Heart right ventricle (tissue), 16 donors: ENCODE measurements at places on chromosomes 6 and 20. TPM values are rescaled to one million over a fixed set of nuclear protein-coding genes. Genes with fewer than 3 reads are reported as not detected.
A peak's percentile ranks its signal among the peaks of the same experiment; 100 is the strongest.

DNA sequence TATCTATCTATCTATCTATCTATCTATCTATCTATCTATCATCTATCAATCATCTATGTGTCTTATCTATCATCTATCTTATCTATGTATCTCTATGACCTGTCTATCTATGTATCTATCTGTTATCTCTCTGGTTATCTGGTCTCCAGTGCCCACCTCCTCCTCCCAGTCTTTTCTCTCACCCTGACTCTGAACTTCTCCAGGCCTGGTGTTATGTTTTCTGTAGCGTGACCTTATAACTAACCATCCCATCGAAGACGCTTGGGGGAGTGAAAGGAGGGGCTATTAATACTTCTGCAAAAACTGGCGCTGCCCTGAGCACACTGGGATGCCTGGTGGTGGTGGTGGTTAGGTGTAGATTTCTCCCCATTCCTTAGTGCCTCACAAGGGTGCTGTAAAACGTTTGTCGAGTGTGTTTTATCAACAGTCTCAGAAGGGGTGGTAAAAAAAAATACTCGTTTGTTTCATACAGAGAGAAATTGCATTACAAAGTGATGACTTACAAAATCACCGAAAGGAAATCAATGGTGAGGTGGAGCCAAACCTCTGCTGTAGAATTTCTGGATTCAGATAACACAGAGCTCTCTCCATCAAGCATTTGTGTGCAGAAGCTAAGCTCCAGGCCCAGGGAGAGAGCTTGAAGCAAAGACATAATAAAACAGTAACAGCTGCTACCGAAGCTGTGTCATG is 156.2 kb downstream of the BCAS1 start:
- DNase-seq: no peak

GRCh38 chr6:137949686-137950390 is 82.8 kb downstream of the TNFAIP3 start:
- no peak for DNase-seq

Gene ZNF831
- 0.01 TPM for polyA plus RNA-seq

- DNase-seq: no peak
These were observed 1.9 kb downstream of the SIRPB2 start for GRCh38 chr20:1489325-1489724.

GRCh38 chr20:57890202-57890800 is 180.5 kb upstream of the PMEPA1 start:
- no peak for DNase-seq

Gene ADGB
- not detected for polyA plus RNA-seq

GRCh38 chr20:45128099-45128498 is 3.8 kb upstream of the WFDC12 start:
- DNase-seq: no peak

Gene NHSL1
- polyA plus RNA-seq: 14.9 TPM

DNA sequence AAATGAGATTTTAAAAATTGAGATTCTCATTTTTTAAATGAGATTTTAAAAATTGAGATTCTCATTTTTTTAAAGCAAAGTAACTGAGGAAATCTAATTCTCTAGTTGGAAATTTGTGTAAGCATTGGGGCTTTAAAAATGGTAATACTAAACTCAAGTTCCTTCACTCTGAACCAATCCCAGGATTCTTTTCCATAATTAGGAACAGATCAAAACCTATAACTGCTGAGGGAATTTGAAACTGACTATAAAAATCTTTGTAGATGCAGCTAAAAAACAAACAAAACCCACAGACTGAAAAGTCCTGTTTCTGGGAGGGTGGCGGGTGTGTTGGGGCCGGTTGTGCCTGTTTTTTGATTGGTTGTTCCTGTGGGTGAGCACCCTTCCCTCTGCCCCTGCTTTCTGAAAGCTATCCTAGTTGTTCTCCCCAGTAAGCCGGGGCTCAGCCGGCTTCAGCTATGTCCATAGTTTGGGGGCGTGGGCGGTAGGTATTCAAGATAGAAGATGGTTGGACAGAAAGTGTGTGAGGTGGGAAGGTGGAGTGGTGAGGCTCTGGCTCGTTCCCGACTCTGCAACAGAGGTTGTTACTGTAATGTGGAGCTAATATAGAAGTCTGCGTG is 49.3 kb downstream of the GFRA4 start:
- DNase-seq: no peak

DNA sequence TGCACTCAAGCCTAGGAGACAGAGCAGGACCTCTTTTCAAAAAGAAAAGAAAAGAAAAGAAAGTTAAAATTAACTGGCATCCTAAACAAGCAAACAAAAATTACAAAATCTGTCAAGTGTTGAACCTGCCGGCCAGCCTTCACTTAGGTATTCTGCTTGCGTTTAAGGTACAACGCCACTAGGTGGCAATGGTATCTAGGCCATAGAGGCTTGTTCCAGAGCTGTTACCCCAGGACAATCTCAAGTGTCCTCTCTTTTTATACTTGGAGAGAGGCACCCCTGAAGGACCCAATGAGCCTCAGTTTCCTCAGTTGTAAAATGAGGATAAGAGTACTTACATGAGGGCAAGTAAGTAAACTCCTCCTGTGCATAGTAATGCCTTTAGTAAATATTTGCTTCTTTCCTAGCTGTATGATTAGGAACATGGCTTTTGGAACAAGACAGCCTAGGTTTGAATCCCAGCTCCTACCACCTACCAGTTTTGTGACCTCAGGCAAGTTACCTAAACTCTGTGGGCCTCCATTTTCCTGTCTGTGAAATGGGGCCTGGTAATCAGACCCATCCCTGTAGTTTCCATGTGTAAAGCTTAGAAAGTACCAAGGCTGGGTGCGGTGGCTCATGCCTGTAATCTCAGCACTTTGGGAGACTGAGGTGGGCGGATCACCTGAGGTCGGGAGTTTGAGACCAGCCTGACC is 5.8 kb upstream of the PACSIN1 start:
- no peak for DNase-seq

- no peak for DNase-seq
These were observed 248.8 kb upstream of the MAP3K7 start for GRCh38 chr6:90835596-90836212.

Gene CFAP61
- polyA plus RNA-seq: 15.1 TPM

Gene HTR1E
- not detected for polyA plus RNA-seq

DNA sequence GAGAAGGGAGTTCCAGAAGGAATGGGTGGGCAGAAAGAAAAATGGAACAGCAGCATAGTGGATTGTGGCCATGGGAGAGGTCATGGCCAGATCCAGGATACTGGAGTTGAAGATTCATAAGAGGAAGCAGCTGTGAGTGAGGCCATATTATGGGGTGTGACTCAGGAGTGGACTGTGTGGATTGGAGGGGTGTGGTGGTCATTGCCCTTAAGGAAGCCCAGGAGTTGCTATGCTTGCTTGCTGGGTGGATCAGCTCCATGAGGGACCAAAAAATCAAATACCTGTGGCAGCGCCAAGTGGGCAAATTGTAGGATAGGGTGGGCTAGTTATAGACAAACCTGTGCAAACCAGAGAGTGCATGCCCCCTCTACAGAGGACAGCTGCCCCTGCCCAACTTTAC is 18.3 kb downstream of the LRRC1 start:
- no peak for DNase-seq

DNA sequence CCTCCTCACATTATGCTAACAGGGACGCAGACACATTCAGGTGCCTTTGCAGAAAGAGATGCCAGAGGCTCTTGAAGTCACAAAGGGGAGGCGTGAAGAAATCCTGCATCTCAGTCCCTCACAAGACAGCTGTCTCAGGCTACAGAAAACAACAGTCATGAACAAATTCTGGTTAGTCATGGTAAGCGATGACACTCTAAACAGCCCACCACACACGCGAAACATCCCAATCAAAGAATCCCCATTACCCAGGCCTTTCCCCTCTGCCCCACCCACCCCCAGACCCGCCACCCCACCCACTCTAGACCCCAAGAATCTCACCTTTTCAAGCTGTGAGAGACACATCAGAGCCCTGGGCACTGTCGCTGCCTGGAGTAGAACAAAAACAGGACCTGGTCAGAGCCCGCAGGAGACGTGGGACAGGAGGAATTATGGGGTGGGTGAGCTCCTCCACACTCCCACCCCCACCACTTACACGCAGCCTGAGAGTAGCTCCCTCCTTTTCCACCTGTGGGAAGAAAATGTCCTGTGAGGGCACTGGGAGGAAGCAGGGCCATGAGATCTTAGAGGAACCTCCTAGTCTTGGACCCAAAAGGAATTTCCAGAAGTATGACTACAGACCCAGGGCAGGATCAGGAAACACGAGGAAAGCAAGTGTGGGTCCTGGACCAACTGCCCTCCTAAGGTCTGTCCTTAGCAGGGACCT is 2.7 kb downstream of the HLA-B start:
- no peak for DNase-seq

Gene ZSCAN16
- polyA plus RNA-seq: 5.6 TPM

DNA sequence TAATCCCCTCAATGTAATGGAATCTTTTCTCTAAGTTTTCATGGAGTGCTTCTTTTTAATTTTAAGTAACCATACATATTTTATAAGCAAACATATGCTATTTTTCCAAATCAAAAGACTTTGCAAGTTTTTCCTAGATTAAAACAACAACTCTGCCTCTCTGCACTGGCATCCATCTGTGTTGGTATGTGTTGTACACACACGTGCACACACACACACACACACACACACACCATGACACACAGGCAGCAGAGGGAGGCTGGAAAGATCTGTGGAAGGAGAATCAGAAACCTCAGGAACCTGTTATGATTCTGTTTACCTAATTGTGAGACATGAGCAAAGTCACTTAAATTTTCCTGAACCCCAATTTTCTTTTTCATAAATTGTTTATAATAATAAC is 295.0 kb upstream of the PRDM1 start:
- DNase-seq: no peak

GRCh38 chr6:63295553-63296194 is 24.1 kb downstream of the LGSN start:
- DNase-seq: no peak

DNA sequence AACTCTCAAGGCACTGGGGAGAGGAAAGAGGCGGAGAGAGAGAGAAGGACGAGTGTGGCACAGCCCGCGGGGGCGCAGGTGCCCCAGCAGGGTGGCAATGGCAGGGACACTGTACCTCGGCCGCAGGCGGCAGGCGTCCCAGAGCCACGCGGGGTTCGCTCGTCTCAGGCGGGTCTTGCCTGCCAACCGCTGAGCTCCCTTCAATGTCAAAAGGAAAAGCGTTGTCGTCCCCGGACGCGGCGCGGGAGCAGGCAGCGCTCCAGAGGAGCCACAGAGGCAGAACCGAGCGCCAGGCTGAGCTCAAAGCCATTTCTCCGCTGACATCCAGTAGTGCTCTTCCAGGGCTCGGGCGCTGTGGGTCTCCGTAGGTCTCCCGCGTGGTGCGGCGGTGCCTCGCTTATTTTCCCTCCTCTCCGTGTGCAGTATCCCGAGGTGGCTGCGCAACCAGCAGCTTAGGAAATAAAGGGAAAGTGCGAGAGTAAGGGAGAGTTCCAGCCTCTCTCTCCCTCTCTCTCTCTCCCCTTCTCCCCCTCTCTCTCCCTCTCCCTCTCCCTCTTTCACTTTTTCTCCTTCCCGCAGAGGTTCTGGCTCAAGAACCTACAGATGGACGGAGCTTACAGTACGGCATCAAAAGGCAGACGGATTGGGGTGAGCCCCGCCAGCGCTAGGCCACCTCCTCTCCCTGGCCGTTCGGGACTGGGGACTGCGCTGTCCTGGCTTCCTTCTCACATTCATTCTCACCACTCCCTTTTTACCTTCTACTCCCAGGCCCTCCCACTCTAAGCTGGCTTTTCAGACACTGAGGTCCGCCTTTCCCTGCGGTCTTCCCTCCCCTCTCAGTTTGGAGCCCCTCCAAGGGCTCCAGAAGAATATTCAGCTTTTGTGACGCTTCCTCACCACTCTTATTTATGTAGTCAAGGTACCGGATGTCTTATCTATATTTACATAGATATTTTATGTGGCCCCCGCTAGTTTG is at the start of gene LAMA4:
TSS of gene LAMA4 (minus strand) at position 727 of the 976 bp plus-strand sequence. CDS start at position 310, 417 bp downstream.
- DNase-seq: peak; percentile 75

DNA sequence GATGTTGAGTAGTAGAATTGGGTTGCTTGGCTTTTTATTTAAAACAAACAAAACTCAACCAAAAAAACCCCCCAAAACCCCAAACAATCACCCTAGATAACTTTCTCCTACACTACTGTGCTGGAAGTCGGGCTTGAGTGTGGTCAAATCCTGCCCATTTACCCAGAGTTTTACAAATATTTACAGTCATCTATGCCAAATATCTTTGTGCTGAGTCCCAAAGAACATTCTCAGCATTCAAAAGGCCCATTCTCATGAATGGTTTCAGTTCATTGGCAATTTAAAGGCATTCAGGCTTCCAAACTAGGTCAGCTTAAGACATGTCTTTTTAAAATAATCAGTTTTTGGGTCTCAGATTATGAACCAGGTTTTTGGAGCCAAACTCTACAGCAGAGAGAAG is 1.8 kb downstream of the RNF144B start:
- DNase-seq: no peak

DNA sequence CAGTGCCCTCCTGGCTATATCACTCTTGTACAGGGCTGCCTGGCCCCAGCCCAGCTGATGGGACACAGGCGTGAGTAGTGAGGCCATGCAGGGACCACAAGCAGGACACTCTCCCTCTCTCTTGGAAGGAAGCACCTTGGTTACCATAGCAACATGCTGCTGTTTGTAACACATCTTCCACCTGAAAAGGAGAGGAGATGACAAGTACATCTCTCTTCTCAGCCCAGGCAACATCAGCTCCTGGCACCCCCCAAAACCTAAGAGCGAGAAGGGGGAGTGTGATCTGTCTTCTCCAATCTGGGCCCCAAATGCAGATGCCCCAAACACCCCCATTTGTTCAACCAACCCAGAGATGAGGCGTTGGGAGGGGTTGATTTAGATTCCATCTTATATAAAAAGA is 49.9 kb downstream of the KCNB1 start:
- DNase-seq: no peak
